AG04450 (cell line): ENCODE measurements at places on chromosomes 1 and 21.

- no peak for DNase-seq
Observed at GRCh38 chr1:22208973-22209378, 66.1 kb upstream of the WNT4 start.

GRCh38 chr1:110455151-110455550 is 4.2 kb downstream of the PROK1 start:
- DNase-seq = no peak

- DNase-seq = no peak
Observed at GRCh38 chr1:70143048-70143659, 62.2 kb downstream of the LRRC40 start.

GRCh38 chr21:26888931-26889330 is 43.7 kb upstream of the ADAMTS1 start:
- no peak for DNase-seq

GRCh38 chr1:237227476-237227875 is 185.5 kb downstream of the RYR2 start:
- DNase-seq = no peak

DNA sequence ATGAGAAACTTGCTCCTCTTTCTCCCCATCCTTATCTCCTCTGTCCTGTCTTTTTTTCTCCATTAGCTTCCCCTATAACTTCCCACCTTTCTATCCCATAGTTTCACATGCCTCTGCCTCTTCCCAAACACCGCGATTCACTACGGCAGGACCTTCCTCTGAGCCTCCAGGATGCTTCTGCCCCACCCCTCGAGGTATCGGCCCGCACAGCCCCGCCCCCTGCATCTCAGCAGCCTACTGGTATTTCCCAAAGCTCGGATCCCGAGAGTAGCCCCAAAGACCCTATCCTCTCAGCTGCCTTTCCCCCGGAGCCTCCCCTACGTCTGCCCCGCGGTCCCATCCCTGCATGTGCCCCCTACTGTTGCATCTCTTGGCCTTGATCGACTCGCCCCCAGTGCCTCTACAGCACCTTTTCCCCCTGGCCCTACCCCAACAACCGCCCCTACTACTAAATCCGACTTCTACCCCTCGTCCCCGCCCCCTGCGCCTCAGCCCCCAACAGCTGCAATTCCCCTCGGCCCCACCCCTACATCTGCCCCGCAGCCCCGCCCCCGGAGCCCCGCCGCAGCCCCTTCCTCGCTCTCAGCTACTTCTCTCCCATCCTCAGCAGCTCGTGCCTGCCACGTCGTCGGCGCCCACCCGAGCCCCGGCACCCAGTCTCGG is 512 bp downstream of the PIAS3 start:
- no peak for DNase-seq

DNA sequence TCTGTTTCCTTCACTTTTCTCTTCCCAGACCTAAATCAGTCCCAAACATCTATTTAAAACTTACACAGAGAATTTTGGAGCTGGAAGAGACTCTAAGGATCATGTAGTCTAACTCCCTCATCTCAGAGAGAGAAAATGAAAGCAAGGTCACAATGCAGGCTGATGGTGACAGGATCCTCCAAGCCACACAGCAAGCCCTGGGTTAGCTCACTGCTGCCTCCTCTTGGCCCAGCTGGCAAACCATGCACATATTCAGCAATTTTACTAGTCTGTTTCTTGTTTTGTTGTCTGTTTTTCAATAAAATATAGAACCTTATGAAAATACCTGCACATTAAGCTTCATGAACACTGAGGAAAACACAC is 27.7 kb upstream of the LY9 start:
- DNase-seq = no peak

DNA sequence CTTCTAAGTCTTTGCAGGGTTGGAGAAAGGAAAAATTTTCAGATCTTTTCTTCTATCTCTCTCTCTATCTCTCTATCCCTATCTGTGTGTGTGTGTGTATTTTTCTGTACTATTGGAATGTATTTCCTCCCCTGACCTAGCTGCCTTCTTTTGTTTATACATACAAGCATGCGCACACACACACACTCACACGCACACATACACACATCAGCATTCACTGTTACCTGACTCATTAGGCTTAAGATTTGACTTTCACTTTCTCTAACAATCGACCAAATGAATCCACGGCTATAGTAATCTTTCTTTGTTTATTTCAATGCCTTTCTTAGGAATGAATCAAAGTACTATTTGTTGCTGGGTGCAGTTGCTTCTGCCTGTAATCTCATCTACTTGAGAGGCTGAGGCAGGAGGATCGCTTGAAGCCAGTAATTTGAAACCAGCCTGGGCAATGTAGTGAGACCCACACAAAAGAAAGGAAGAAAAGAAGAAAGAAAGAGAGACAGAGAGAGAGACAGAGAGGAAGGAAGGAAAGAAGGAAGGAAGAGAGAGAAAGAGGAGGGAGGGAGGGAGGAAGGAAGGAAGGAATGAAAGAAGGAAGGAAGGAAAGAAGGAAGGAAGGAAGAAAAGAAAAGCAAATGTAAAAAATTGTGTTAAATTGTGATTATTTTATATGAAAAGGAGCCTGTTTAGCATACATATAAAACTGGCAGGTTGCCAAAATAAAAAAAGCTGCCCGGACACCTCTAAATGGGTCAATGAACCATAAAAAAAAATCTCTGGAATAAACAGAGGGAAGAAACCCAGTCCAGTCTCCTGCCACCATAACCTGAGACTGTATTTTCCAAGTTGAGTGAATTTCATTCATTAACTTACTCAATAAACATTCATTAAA is 206.8 kb downstream of the ZNF326 start:
- peak; percentile 4 for DNase-seq

GRCh38 chr1:145901312-145902021 is 8.4 kb downstream of the ITGA10 start:
- DNase-seq = no peak

- DNase-seq = peak; percentile 55
Observed at GRCh38 chr21:38925923-38926322, 120.2 kb downstream of the ETS2 start.
